ENCODE measurements at places on chromosomes 5 and 9.
A peak's percentile ranks its signal among the peaks of the same experiment; 100 is the strongest.

GRCh38 chr9:130833031-130833990 lies 1.7 kb upstream of the ABL1 start:
- DNase-seq = no peak

DNA sequence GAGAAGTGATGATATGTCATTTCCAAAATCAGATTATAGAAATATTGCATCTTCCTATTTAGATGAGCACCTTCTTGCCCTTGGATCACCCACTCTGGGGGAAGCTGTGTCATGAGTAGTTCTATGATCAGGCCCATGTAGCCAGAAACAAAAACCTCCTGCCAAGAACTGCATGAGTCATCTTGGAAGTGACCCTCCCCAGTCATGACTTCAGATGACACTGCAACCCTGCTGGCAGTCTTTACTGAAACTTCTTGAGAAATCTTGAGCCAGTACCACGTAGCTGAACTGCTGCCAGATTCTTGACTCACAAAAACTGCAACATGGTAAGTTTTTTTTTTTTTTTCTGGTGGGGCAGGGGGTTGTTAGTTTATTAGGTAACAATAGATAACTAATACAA lies 439.6 kb upstream of the PTGER4 start:
- DNase-seq = no peak

- peak; percentile 31 for DNase-seq
Measured at GRCh38 chr9:27460226-27461023, 63.7 kb upstream of the IFNK start.

DNA sequence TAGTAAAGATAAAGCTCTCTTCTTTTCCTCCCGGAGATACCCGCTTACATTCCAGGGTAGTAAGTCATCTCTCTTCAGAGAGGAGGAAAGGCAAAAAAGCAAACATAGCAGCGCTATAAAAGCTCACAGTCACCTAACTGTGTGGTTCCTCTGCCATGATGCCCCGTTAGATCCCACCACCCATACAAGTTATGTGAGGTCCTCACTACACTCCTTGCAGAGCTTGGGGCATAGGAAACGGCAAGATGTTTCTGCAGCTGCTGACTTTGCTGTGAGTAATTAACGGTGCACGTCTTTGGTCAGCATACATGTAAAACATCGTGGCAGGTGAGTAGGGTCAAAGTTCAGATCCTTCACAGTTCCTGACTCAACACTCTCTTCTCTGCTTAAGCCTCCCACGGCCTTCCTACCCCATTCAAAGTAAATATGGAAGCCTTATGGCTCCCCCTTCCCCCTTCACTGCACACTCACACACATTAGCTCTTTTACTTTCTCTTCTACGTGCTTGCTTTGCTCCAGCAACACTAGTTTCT lies 218.9 kb downstream of the DIRAS2 start:
- DNase-seq = no peak

DNA sequence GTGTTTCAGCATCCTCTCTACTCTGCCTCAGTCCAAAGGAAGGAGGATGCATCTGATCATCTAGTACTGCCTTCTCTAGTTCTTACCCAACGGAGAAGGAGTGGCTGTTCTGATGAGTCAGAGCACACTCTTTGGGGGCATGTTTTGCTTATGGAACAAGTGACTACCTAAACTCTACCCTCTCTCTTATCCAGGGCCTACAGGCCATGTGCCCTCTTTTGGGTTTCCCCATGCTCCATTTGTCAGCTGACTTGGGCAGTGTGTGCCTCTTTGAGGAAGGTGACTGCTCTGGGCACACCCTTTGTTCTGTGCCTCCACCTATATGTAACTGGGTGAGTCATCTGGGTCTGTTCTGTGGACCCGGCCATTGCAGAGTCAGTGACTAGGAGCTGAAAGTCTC lies 89.6 kb upstream of the BNC2 start:
- no peak for DNase-seq

GRCh38 chr5:149863830-149864229 lies 80.8 kb downstream of the PDE6A start:
- DNase-seq = no peak

DNA sequence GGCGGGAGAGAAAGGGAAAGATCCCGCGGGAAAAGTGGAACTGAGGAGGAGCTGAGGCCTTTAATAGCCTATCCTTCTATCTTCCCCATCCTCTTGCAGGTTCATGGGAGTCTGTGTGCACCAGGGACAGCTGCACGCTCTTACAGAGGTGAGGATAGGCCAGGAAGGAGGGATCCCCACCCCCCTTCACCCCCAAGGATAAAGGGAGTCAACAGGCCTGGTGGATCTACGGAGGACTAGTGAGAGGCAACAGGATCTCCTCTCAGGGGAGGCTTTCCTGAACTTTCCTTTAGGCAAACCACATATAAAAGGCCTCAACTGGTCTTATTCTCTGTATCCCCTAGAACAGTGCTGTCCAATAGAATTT lies 1.1 kb downstream of the TESK1 start:
- DNase-seq = no peak

DNA sequence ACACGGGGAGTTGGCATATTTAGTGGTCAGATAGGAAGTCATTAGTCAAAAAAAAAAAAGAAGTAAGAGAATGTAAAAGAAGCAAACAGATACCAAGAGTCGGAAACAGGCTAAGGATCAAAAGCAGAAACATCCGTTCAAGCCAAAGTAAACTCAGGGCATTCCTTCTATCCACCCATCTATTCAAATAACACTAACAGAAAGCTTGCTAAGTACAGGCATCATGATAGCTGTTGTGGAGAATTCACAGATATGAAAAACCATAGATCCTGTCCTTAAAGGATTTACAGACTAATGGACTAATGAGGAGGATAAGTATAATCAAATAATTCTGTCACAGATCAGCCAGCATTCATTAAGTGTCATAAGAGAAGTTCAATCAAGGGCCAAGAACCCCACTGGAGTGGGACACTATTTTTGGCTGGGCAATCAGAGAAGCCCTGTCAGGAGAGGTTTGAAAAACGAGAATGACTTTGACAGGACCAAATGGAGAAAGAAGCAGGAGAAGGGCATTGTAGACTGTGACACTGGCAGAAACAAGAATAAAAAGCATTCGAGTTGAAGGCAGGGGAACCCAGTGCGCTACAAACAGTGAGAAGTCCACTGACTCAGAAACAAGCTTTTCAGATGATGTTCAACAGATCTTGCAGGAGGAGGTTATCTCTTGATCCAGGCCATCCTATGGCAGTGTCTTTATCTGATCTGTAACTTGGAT lies 154.2 kb upstream of the TSLP start:
- no peak for DNase-seq

DNA sequence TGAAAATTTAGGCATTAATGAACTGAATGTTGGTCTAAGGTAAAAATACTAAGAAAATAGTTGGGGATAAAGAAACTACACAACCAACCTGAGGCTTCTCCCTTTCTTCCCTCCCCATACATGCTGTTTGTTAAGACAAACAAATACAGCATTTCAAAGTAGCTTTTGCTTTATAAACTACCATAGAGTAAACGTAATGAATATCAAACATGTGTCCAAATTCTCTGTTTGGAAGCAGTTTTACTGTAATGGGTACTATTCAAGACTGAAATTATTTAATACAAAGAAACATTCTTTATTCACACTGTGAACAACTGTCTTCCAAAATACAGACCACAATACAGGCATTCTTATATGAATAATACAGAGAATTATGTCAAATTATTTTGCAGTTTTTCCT lies 52.0 kb downstream of the SLC44A1 start:
- DNase-seq = no peak

DNA sequence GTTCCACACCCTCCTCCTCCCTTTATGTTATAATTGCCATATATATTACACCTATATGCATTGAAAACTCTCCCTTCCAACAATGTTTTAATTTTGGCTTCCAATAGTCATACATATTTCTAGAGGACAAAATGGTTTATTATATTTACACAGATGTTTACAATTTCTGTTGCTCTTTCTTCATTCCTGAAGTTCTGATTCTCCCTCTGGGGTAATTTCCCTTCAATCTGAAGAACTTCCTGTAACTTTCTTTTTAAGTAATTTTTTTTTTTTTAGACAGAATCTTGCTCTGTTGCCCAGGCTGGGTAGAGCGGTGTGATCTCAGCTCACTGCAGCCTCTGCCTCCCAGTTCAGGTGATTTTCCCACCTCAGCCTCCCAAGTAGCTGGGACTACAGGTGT lies 173.0 kb upstream of the MAP1B start:
- no peak for DNase-seq

DNA sequence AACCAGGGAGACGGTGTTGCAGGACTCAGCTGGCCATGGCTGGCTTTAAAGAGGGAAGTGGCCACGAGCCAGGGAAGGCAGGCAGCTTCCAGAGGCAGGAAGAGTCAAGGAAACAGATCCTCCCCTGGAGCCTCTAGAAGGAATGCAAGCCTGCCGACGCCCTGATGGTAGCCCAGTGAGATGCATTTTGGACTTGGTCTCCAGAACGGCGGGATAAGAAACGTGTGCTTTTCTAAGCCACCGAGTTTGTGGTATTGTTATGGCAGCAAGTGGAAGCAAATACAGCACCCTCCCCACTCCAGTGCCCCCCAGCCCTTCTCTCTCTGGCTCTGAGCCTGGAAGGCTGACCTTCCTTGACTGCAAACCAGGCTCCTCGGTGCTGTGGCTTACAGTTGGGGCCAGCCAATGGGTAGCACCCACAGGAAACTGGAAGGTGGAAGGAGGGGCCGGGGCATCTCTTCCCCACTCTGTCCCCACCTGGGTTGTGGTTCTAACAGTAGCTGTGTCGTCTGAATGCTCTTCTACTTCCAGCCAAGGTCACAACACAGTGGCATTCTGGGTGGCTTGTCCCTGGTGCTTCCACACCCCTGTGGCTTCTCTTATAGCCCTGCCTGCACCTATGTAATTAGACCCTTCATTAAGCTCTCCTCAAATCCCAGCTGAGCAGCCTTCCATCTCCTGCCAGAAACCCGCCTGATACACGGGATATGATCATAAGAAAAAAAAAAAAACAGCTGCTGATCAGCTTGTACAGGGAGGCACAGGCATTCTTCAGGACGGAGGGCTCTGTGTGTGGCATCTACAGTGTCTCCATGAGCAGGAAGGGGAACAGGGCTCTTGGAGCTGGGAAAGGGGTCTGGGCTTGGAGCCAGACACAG lies 29.9 kb upstream of the UNC5A start:
- no peak for DNase-seq

GRCh38 chr9:98074115-98074990 lies 17.8 kb downstream of the NANS start:
- DNase-seq = no peak

DNA sequence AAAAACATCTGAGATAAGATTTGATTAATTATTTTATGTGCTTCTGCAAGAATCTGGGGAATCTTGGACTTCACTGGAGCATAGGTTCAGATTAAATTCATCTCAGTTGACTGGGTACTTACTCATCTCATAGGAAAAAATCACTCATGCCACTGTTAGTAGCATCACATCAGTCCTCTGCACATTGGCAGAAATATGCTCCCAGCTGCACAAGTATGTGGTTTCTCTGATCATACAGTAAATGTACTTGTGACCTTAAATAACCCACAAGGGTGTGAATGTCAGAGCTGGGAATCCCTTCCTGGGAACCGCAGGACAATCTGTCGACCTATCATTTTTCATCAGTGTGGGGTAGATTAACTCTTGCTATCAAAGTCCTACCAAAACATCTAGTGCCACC lies 203.7 kb upstream of the SLC24A2 start:
- DNase-seq = no peak

GRCh38 chr5:29114331-29114768 lies 2076.0 kb upstream of the CDH9 start:
- DNase-seq = no peak

DNA sequence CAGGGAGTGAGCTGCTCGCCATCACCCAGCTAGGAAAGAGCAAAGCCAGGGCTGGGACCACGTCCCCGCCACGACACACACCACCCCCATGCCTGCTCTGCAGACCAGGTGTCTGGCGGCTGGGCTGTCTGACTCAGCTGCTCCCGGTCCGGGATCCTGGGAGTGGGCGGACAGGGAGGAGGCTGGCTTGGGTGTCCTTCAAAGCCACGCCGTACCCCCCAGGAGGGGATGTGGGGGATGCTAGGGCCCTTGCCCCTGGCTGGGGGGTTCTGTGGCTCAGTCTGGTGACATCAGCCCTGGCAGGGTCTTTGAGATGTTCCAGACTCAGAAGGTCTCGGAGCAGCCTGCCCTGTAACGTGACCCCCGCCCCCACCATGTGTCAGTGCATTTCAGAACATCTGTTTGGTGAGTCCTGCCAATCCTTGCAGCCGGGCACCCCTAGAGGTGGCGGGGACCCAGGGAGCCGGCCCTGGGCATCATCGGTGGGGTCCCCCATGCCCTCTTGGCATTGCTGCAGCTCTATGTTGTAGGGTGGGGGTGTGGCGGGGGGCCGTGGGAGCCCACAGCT lies 62.3 kb downstream of the HMCN2 start:
- DNase-seq = no peak

GRCh38 chr5:97090944-97091343 lies 51.5 kb downstream of the LIX1 start:
- no peak for DNase-seq

DNA sequence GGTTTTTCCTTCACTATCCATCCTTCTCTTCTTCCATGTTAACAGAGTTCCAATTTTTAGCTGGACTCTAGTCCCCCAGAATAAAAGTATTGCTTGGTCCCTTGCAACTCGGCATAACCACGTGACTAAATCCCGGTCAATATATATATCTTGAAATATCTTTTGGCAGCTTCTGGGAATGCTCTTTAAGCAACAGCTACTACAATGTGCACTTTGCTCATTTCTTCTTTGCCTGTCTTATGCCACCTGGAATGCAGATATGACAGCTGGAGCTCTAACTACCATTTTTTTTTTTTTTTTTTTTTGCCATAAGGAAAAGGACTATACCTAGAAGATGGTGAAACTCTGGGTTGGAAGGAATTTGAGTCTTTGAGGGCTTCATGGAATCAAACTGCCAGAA lies 82.6 kb downstream of the GCNT4 start:
- no peak for DNase-seq

DNA sequence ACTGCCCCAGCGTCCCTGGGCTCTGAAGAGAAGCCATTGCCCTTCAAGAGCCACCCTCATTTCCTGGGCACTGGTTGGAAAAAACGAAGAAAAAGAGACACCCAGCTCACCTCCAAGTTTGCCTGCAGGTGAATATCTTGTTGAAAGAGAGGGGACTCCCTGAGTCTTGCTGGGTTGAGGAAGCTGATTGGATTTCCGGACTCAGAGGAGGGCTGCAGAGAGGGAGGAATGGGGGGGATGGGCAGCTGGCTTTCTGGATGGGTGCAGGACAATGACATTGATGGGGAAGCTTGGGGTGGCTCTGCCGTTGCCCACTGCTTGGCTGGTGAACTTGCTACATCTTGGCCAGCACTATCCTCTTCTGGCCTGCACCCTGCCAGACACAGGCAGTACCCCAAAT lies 31.0 kb upstream of the IER5L start:
- no peak for DNase-seq

All from SIG-M5 (cell line).